ENCODE measurements at places on chromosomes 3 and 15.

DNA sequence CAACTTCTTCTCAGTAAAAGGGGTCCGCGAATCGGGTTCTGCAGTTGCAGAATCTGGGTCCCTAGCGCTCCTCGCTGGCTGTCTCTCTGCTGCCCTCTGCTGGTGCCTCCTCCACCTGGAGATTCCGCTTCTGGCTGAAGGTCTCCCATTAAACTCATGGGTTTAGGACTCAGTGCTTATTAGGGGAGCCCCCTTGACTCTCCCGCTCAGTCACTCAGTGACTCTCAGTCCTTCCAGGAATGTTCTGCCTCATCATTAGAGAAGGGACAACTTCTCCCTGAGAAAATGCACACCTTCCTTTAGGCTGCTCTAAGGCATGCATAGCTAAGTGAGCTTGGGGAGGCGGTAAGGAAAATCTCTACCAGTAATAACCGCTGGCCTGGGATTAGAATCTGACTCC is 7.1 kb downstream of the CPN2 start:
- DNase-seq = peak; percentile 56

GRCh38 chr15:55587321-55588069 is 650 bp downstream of the PYGO1 start:
- DNase-seq = peak; percentile 43

GRCh38 chr3:65550137-65550536 is 488.6 kb downstream of the MAGI1 start:
- no peak for DNase-seq

- DNase-seq = no peak
These were observed 18.2 kb downstream of the FOXP1 start for GRCh38 chr3:71565316-71565715.

DNA sequence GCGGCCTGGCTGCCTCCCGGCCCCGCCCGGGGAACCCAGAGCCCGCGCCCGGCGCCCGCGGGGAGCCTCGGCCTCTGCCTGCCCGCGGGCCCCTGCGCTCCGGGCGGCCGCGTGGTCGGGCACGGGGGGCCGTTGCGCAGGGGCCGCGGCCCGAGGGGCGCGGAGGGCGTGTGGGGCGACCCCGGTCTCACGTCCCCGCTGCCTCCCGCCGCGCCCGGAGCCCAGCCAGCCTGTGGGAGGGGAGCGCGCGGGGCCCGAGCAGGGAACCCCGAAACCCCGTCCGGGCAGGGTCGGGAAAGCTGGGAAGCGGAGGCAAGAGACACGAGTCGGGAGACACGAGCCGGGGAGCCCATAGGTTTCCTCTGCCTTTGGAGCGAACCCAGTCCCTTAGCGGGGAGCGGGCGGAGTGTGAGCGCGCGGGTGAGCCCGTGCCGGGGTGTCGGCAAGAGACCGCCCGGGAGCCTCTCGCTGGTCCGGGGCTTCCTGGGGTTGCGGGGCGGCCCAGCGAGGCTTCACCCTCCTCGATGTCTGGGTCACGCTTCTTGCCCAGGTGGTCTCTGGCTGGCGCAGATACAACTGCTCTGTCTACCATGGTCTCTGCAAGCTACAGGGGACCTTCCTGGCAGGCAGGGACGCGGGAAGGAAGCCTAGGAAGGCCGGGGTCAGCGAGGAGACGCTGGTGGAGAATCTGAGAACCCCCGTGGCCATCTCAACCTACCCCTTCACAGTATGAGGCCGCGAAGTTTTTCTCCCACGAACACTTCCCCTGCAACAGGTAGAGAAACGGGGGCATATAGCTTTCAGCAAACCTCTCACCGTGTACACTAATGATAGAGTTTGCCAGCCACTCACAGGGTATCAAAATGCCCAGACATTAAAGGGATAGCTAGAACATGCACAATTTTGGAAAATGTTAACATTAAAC is 586 bp downstream of the LRRK1 start:
- DNase-seq = no peak

GRCh38 chr3:193830791-193831191 is 237.8 kb downstream of the OPA1 start:
- DNase-seq = peak; percentile 36

DNA sequence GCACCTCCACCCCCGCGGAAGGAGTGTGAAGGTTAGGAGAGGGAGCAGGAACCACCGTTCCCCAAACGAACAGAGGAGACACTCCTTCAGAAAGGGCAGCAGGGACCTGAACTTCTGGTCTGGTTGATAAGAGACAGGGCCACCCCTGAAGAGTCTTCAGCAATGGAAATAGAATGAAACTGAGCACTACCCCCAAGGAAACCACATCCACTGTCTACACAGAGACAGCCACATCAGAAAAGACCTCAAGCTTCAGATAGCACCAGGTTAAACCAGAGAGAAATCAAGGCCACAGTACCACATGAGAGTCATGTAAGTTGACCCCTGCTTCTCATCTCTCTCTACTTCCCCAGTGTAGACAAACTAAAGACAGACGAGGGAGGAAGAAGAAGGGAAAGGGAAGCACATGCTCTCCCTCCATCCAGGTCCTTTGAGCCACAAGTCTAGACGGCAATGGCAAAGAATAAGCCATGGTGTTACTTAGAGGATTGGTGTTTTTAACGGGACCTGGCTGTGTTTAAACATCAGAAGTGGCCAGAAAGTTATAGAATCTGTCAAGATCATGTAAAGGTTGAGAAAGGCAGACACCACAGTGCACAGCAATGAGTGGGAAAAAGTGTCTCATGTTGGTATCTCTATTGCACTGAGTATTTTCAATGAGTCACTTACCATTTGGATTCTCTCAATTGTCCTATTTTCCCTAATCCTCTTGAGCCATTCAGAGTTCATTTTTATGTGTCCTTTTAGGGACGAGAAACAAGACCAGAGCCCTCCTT is 31.4 kb upstream of the CTNNB1 start:
- DNase-seq = no peak

DNA sequence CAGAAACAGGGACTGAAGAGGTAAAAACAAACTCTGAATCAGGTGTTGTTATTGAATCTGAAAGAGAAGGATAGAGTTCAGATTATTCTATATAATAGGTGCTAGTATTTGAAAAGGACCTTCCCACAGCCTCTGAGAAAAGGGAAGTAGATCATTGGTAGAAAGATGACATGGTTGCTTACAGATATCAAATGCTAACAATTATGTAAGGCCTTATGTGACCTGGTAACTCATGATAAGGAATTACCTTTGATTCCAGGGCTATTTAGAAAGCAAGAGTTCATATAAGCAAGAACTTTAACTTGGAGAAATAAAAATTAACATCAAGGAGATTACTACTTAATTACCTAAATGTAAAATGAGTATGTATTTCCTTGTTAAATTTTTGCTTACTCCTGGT is 7.6 kb downstream of the SLC27A2 start:
- DNase-seq = no peak

GRCh38 chr15:83928878-83929418 is 275.0 kb downstream of the ADAMTSL3 start:
- DNase-seq = no peak

GRCh38 chr15:40776537-40777141 is 6.9 kb downstream of the C15orf62 start:
- DNase-seq = peak; percentile 88

DNA sequence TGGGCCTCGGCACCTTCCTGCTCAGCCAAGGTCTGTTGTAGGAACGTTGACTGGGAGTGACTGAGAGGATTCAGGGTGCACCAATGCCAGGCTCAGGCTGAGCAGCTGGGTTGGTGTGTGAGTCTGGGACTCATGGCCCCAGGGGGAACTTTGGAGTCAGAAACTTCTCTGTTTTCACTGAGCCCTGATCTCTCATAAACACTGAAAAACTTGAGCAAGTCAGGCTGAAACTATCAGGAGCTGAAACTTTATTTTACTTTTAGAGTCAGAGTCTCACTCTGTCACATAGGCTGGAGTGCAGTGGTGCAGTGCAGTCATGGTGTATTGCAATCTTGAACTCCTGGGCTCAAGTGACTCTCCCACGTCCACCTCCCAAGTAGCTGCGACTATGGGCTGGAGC is 3.0 kb downstream of the TRAK1 start:
- no peak for DNase-seq

DNA sequence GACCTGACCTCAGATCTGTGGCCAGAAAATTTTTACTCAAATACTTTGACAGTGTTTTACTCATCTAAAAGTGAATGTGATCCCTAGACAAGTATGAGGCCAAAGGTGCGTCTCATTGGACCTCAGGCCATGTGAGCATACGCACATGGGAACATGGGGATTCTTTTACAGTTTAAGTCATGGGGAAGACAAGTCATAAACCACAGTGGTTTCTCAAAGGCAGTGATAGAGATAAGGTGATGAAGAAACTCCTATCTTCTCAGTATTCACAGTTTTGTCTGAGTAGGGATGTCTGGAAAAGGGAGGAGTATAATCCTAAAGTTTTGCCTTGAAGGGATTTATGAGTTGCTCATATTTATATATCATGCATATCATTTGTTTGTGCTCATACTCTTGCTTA is 173.8 kb downstream of the FNDC3B start:
- peak; percentile 84 for DNase-seq

DNA sequence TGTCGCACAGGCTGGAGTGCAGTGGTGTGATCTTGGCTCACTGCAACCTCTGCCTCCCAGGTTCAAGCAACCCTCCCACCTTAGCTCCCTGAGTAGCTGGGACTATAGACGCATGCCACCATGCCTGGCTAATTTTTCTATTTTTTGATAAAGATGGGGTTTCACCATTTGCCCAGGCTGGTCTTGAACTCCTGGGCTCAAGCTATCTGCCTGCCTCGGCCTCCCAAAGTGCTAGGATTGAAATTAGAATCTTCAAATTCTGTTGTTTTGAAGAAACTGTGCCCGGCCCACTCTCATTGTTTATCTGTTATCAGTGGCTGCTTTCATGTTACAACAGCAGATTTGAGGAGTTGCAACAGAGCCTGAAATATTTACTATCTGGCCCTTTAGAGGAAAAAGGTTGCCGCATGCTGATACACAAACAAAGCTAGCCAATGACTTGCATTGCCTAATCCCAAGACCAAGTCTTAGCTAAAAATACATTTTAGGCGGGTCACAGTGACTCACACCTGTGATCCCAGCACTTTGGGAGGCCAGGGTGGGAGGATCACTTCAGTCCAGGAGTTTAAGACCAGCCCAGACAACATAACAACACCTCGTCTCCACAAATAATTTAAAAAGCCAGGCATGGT is 43.2 kb upstream of the PPP4R2 start:
- DNase-seq = no peak

GRCh38 chr3:105368566-105369499 is 2.1 kb downstream of the ALCAM start:
- DNase-seq = peak; percentile 83

DNA sequence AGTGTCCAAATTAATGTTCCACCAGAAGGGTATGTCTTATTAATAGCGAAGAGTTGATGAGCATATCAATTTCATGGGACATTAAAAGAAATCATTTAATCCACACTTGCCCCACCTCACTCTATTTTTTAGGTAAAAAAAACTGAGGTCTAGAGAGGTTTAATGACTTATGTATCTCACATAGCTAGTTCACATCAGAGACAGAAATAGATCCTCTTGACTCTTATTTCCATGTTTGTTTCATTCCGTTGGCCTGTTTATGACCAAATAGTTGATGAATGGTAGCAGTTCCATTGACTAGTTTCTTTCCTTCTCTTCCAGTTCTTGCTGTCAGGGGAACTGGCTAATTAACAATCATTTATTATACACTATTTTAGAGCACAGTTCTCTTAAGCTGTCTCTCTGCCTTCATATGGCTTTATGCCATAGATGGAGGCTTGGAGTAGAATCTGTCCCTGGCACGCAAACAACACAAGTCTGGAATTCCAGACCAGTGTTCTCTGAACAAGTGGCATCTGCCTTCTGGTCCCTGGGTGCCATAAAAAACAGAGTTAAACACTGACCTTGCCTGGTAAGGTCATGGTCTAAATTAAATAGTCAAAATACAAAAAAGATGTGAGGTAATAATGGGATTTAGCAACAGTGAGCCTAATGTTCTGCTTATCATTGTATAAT is 220.0 kb upstream of the CGNL1 start:
- DNase-seq = no peak

DNA sequence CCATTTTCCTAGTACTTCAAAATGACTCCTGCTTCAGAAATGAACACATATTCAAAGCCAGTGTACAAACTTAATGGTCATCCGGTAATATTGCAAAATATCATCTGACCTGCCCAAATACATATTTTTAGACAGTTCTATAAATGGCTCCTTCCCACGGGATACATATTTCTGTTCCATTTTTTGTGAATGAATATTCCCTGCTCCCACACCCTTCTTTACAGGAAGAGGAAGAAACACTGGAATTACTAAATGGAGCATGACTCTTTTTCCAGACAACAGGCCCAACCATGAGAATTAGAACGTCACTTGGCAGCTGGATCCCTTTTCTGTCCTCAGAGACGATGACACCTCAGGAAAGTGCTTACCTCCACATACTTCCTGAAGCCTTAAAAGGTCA is 38.0 kb upstream of the CBLB start:
- no peak for DNase-seq

GRCh38 chr3:99920481-99921376 is 103.1 kb downstream of the CMSS1 start:
- DNase-seq = peak; percentile 61

- peak; percentile 22 for DNase-seq
These were observed 369.0 kb upstream of the CDIN1 start for GRCh38 chr15:36210426-36210825.

GRCh38 chr3:5663601-5664000 is 476.1 kb downstream of the EDEM1 start:
- DNase-seq = no peak

- DNase-seq = no peak
These were observed 122.0 kb upstream of the SOX14 start for GRCh38 chr3:137641879-137642704.

DNA sequence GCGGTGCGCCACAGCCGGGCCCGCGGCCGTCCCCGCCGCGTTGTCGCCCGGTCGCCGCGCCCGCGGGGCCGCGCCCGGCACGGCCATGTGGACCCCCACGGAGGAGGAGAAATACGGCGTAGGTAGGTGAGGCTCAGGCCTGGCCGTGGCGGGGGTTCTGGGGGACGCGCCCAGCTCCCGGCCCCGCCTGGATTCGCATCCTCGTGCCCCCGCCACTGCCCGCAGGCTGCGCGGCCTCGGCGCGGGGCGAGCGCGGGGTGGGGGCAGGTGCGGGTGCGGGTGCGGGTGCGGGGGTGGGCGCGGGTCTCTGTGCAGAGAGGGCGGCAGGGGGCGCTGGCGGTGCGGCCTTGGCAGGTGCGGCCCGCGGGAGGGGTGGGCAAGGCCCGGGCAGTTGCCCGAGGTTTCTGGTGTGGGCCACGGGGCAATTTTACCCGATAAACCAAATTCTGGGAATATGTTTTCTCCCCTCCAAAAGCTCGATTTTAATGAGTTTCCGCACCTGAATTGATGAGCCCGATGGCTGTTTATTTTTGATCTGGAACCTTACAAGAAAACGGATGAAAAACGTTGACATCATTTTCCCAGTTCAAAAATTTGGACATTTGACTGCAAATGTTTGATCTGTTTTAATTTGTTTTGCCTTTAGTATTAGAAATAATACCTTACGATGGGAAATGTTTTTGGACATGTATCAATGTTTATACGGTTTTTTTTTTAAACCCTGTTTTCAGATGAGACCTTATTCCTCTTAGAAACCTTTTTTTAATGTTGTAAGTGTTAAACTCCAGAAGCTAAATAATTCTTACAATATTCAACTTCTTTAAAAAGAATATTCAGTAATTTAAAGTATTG is 678 bp downstream of the DOCK3 start:
- DNase-seq = peak; percentile 18

All from M059J (cell line).